ENCODE measurements at places on chromosomes 12 and 14.

DNA sequence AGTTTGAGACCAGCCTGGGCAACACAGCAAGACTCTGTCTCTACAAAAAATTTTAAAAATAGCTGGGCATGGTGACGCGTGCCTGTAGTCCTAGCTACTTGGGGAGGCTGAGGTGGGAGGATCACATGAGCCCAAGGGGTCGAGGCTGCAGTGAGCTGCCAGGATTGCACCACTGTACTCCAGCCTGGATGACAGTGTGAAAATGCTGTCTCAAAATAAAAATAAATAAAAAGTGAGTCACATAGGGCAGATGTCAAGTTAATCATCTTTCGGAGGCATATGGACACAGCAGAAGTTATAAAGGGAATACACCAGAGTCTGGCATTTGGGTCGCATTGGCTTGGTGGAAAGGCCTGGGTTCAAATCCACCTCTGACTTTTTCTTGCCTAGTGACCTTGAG, 92.7 kb downstream of the PHETA1 start:
- no peak for DNase-seq

- no peak for DNase-seq
Observed at GRCh38 chr12:87165733-87166375, 863.3 kb downstream of the C12orf50 start.

DNA sequence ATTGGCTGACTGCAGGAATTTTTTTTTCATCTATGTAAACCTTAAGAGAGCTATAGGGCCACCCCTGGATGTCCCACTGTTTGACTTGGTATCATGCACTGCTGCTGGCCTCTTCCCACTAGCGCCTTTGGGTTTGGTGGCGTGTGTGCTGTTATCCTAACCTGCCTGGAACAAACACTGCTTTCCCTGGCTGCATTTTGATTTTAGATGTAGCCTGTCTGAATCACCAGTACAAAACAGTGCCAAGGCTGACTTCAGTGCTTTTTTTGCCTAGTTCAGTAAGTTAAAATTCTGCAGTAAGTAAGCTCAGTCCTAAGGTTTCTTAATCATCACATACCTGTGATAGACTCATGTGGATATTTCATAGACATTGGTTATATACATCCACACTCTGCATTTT, 99.2 kb downstream of the EML1 start:
- DNase-seq = no peak

GRCh38 chr14:68757618-68758081, 35.2 kb downstream of the ZFP36L1 start:
- DNase-seq = no peak

- DNase-seq = no peak
Observed at GRCh38 chr12:8655421-8655820, 7.2 kb downstream of the MFAP5 start.

GRCh38 chr14:65301862-65302539, 110.5 kb upstream of the FUT8 start:
- DNase-seq = no peak

Measured in left forelimb (tissue), 1 donor.